ENCODE measurements at places on chromosomes 2 and 18.

DNA sequence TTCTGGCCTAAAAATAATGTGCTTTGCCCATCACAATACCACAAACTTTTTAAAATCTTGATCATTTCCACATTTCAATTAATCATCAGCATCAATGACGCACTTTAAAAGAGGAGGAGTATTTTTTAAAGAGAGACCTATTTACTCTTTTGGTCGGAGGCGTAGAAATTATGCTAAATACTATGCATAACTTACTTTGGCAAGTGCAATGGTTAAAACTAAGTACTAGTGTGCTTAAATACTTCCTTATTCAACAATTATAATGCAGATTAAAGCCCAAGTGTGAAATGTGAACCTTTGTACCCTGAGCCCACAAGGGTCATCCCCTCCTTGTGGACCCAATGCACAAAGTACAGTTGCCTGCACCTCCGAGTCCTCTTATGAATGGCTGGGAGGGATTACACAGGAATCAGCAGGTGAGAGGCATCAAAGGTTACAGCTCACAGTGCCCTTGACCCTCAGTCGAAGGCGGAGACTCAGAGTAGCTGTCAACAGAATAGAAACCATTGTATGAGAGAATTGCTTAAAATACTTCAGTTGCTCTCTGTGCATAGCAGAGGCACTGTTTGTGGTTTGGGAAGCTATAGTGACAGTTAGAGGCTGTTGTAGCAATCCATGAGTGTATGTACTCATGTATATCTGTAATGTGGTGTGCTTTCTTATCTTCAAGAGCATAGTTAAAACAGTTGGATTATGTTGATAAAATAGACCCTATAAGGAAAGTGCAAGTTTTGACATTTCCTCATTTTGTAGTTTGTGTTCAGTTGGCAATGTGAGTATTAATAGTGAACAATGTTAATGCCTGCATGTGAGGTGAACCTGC lies 151.7 kb upstream of the ITGA4 start:
- peak overlapping the region; percentile 95 for H3K27ac ChIP-seq
- peak; percentile 89 for DNase-seq
- H3K4me1 ChIP-seq: peaks cover 77% of the 10 kb centered on the region
- peaks cover 11% of the 10 kb centered on the region for H3K36me3 ChIP-seq
- H3K4me3 ChIP-seq: peak overlapping the region; percentile 59

DNA sequence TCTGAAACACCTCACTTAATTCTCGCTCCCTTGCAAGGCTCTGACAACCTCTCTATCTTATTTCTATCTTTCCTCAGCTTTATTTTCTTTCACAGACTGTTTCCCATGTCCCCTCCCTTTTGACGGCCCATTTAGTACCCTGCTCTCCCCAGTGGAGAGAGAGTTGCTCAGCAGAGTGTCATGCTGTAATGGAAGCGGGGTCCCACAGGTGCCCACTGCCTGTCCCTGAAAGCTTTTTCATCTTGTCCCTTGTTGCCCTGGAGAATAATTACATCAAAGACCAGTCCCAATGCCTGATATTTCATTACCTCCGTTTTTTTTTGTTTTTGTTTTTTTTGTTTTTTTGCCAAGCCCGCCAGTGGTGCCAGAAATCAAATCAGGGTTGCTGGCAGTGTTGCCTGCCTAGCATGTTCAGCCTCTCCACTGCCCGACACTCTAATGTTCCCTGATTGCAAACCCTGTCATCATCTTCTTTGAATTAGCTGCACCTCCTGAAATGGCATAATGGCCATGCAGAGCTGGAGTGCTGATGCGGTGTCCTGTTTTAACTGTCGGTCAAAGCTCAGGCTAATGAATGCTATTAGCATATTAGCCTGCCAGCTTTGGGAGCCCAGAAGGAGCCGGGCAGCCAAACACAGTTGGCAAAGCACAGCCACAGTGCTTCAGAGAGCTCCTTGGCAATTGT lies 71.2 kb upstream of the CAVIN2 start:
- H3K27me3 ChIP-seq: peaks cover 12% of the 10 kb centered on the region
- no peaks in the 10 kb centered on the region for H3K4me1 ChIP-seq
- no peaks in the 10 kb centered on the region for H3K36me3 ChIP-seq
- no peak for DNase-seq
- no peak overlapping the region for H3K27ac ChIP-seq
- H3K4me3 ChIP-seq: no peak overlapping the region

DNA sequence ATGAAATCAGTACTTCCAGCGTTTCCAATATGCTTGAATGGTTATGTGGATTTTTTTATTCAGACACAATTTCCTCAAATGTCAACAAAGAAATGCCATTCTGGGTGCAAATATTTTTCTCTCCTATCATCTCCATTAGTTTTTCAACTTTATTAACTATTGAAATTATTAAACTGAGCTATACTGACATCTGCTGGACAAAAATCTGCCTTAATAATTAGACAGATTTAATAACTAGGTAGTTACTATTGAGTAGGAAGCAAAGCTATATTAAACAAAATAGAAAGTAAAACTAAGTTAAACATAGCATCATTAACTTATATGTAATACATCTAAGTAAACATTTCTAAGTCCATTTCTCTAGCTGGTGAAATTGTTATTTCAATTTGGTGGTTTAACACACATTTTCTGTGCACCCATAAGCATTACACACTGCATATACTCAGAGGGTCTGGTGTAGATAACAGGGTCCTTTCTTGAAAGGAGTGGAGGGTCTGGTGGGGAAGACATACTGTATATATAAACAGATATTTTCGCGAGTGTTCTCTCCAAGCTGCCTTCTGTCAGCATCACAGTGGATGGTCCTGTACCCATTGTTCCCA lies 77.0 kb downstream of the LANCL1 start:
- H3K27ac ChIP-seq: no peak overlapping the region
- no peaks in the 10 kb centered on the region for H3K4me1 ChIP-seq
- H3K4me3 ChIP-seq: no peak overlapping the region
- DNase-seq: no peak
- no peaks in the 10 kb centered on the region for H3K36me3 ChIP-seq
- H3K27me3 ChIP-seq: no peaks in the 10 kb centered on the region

GRCh38 chr18:55404832-55405465 lies 183.0 kb downstream of the TCF4 start:
- no peaks in the 10 kb centered on the region for H3K36me3 ChIP-seq
- H3K27ac ChIP-seq: no peak overlapping the region
- no peak for DNase-seq
- no peaks in the 10 kb centered on the region for H3K27me3 ChIP-seq
- no peak overlapping the region for H3K4me3 ChIP-seq

- no peak overlapping the region for H3K4me3 ChIP-seq
- no peak overlapping the region for H3K27ac ChIP-seq
- peaks cover 3% of the 10 kb centered on the region for H3K4me1 ChIP-seq
- no peak for DNase-seq
Observed at GRCh38 chr2:1823187-1824169, 79.2 kb upstream of the PXDN start.

DNA sequence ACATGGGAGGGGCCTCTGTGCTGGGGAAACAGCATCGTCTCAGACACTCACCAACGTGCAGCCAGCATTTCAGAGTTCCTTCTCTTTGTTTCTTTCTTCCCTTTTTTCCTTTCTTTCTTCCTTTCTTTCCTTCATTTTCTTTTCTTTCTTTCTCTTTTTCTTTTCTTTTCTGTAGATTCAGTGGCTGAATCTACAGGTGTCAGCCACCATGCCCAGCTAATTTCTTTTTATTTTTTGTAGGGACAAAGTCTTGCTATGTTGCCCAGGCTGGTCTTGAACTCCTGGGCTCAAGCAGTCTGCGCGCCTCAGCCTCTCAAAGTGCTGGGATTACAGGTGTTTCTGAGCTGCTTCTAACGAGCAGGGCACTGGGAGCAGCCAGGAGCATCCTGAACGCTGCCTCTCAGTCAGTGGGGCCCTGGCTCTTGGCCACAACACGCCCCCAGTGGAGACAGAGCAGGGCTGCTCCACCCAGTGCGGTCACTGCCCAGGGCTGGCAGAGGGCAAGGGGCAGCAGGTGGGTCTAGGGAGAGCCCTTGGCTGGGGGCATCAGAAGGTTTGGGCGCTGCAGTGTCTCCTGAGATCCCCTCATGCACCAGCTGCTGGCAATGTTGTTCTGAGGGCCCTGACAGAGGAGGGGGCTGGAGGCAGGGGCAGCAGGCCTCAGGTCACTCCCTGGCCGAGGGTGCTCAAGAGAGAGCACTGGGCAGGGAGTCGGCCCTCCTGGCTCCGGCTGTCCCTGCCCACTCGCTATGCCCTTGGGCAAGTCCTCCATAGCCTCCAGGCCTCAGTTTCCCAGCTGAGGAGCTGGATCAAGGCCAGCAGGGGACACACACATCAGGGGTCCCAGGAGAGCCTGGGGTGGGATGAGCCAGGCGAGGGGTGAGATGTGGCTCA lies 4.7 kb upstream of the KLHL30 start:
- no peak for DNase-seq
- no peaks in the 10 kb centered on the region for H3K4me1 ChIP-seq
- H3K27ac ChIP-seq: no peak overlapping the region
- no peaks in the 10 kb centered on the region for H3K27me3 ChIP-seq
- H3K36me3 ChIP-seq: no peaks in the 10 kb centered on the region

DNA sequence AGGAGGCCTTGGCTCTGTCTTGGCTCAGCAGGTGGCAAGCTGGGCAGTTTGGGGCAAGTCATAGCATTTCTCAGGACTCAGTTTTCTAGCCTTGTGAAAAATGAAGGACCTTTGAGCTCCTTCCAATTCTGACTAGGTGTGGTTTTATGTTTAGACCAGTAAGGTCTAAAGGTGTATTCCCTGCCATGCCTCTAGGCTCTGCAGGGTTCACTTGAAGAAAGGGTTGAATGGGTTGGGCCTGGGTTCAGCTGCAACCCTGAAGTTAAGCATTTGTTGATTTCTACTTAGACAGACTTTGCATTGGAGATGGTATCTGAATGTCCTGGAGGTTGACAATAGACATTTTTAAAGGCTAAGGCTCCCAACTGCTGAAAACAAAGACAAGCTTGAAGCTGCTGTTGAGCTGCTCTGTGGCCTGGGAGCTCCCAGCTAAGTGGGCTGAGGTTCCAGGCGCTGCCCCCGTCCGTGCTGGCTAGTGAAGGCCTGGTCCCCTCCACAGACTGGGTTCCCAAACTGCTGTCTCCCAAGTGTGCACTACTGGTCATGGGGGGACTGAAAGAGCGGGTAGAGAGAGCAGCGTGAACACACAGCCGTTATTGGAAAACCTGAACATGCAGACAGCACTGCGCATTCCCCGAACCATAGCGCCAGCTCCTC lies 100.7 kb upstream of the SMAD7 start:
- DNase-seq: no peak
- H3K36me3 ChIP-seq: peaks cover 4% of the 10 kb centered on the region
- H3K4me3 ChIP-seq: no peak overlapping the region
- H3K27me3 ChIP-seq: no peaks in the 10 kb centered on the region
- peaks cover 38% of the 10 kb centered on the region for H3K4me1 ChIP-seq

GRCh38 chr2:106602042-106602441 lies 114.9 kb downstream of the CD8B2 start:
- no peaks in the 10 kb centered on the region for H3K4me1 ChIP-seq
- H3K27me3 ChIP-seq: peaks cover 6% of the 10 kb centered on the region
- H3K4me3 ChIP-seq: no peak overlapping the region
- H3K36me3 ChIP-seq: no peaks in the 10 kb centered on the region
- no peak overlapping the region for H3K27ac ChIP-seq
- DNase-seq: no peak

DNA sequence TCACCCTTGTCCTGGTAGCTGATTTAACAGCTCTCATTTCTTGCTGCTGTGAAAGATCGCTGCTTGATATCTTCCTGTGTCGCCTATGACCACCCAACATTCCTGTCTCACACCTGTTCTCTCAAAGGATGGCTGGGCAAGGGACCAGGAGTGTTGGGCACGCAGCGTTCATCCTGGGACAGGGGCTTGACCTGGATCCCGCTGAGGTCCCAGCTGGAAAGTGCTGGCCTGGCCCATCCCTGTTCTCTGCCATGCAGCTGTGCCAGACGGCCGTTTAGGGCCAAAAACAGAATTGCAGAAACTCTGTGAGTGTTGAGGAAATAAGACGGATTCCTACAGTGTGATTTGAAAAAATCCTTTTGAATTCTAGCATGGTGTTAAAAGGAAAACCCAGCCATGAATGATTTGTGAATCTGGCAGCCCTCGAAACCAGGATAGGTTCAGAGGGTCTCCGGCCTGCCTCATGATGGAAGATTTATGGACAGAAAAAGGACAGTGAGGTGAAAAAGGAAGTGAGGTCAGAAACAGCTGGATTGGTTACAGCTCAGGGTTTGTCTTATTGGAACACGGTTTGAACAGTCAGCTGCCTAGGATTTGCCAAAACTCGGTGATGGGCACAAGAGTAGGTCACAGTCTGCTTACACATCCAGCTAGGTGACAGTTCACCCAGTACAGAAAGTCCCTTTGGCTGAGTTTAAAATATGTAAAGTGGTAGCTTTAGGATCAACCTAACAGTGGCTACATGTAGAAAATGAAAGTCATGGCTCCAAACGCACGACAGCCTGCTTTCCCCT lies 164.8 kb downstream of the DCDC2C start:
- H3K4me3 ChIP-seq: no peak overlapping the region
- no peaks in the 10 kb centered on the region for H3K4me1 ChIP-seq

DNA sequence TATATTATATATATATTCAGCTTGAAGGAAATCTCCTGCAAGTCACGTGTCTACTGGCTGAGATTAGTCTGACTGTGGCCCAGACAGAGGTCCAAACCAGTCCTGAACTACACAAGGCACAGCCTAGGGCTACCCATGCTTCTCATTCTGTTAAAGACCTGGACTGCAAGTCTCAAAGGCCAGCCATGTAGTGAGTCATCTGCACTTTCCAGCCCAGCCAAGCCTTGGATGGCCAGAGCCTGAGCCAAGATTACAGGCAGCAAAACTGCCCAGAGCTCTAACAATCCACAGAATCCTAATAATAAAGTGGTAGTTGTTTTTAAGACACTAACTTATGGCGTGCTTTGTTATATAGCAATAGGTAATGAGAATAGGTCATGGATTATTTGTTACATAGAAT lies 259.6 kb downstream of the SS18 start:
- no peak overlapping the region for H3K27ac ChIP-seq
- DNase-seq: no peak
- no peaks in the 10 kb centered on the region for H3K36me3 ChIP-seq
- no peaks in the 10 kb centered on the region for H3K27me3 ChIP-seq
- no peaks in the 10 kb centered on the region for H3K4me1 ChIP-seq

DNA sequence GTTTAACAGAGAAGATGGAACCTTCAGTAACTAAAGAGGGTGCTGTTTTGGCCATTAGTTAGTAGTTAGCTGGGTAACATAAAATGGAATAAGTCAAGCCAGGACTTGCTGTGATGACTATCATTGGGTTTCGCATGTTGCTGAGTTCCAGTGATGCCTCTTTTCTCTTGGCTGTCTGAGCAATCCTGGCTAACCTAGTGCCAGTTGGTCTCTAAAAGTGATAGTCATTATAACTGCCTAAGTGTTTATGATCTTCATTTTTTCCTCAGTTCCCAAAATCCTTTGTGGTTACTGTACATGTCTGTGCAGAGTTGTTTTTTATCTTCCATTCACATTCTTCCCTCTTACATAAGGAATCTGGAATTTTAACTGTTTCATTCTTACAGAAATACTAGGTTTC lies 33.4 kb downstream of the WDR43 start:
- no peak overlapping the region for H3K4me3 ChIP-seq
- no peak for DNase-seq
- peaks cover 4% of the 10 kb centered on the region for H3K4me1 ChIP-seq
- H3K27ac ChIP-seq: peak overlapping the region; percentile 58
- peaks cover 59% of the 10 kb centered on the region for H3K36me3 ChIP-seq

Data from activated CD8-positive, alpha-beta memory T cell treated with anti-CD3 and anti-CD28 coated beads, Interleukin-2, amount 10 ng/mL, durations not matched to agents 7 days and 5 days (primary cell).